ENCODE measurements at places on chromosomes 1 and 21.

- peaks cover 17% of the 10 kb centered on the region for H3K36me3 ChIP-seq
- H3K27ac ChIP-seq: no peak overlapping the region
- DNase-seq: no peak
- H3K4me1 ChIP-seq: no peaks in the 10 kb centered on the region
These were observed 7.1 kb upstream of the GNPAT start for GRCh38 chr1:231233735-231234417.

DNA sequence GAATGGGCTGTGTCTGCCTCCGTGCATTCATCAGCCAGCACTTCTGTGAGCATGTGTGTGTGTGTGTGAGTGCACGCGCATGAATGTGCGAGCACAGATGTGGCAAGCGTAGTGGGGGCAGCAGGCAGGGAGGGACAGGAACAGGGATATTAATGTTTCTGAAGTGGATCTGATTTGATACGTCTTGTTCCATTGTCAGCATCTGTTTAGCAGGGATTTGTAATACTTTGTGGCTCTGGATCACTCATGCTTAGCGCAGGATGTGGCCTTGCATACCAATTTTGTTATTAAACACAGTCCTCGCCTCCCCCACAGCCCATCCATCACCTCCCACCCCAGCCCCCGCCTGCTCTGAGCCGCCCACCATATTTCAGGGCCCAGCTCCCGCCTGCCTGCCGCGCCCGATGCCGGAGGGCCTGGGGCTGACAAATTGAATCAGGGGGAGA is 52.4 kb downstream of the TMEM53 start:
- H3K27me3 ChIP-seq: no peaks in the 10 kb centered on the region
- H3K36me3 ChIP-seq: no peaks in the 10 kb centered on the region
- no peak overlapping the region for H3K4me3 ChIP-seq
- H3K4me1 ChIP-seq: peaks cover 7% of the 10 kb centered on the region
- no peak overlapping the region for H3K27ac ChIP-seq
- DNase-seq: no peak

- H3K4me3 ChIP-seq: no peak overlapping the region
- no peaks in the 10 kb centered on the region for H3K36me3 ChIP-seq
- no peaks in the 10 kb centered on the region for H3K27me3 ChIP-seq
- no peaks in the 10 kb centered on the region for H3K4me1 ChIP-seq
These were observed 38.2 kb downstream of the TP73 start for GRCh38 chr1:3690282-3691065.

DNA sequence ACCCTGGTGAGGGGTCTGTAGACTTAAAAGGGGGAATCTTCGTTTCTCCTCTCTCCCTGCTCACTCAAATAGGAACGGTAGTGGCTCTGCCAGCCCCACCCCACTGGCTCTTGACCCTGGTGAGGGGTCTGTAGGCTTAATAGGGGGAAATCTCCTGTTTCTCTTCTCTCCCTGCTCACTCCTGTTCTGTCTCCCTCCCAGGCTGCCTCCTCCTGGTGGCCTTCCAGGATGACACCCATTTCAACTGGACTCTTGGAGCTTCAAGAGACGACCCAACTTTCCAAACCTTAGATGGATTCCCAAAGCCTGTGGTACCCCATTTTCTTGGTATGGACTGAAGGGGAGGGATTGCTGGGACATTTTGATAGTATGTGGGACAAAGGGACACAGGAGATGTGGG is 1.4 kb upstream of the EPHB2 start:
- no peak overlapping the region for H3K4me3 ChIP-seq
- H3K27ac ChIP-seq: no peak overlapping the region
- H3K36me3 ChIP-seq: no peaks in the 10 kb centered on the region
- peaks cover 27% of the 10 kb centered on the region for H3K4me1 ChIP-seq

- H3K27me3 ChIP-seq: no peaks in the 10 kb centered on the region
- H3K4me3 ChIP-seq: no peak overlapping the region
- no peak for DNase-seq
- H3K27ac ChIP-seq: no peak overlapping the region
- no peaks in the 10 kb centered on the region for H3K36me3 ChIP-seq
These were observed 4.8 kb upstream of the SRP9 start for GRCh38 chr1:225772848-225773247.

GRCh38 chr1:201054091-201054543 is 30.6 kb upstream of the KIF21B start:
- H3K27ac ChIP-seq: no peak overlapping the region
- peaks cover 3% of the 10 kb centered on the region for H3K4me1 ChIP-seq
- H3K27me3 ChIP-seq: no peaks in the 10 kb centered on the region
- H3K4me3 ChIP-seq: no peak overlapping the region

GRCh38 chr1:22729912-22730311 is 19.3 kb downstream of the EPHB2 start:
- no peaks in the 10 kb centered on the region for H3K4me1 ChIP-seq
- no peak for DNase-seq
- no peaks in the 10 kb centered on the region for H3K27me3 ChIP-seq
- H3K4me3 ChIP-seq: no peak overlapping the region
- no peaks in the 10 kb centered on the region for H3K36me3 ChIP-seq

DNA sequence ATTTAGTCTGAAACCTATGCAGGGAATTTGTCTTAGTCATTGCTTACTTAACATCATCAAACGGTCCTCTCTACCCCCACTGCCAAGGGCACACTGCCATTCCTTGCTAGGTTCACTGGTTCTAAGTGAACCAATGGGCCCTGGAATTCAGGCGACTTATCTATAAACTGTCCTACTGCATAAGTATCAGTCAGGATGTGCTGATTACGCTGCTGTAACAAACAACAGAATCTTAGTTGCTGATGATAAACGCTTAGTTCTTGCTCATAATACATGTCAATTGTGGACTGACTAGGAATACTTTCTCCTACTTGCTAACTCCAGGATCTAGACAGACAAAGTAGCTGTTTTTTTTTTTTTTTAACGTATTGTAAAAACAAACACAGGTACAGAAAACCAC is 136.1 kb downstream of the PRDM2 start:
- H3K27me3 ChIP-seq: no peaks in the 10 kb centered on the region
- H3K36me3 ChIP-seq: no peaks in the 10 kb centered on the region
- H3K4me3 ChIP-seq: no peak overlapping the region
- H3K4me1 ChIP-seq: no peaks in the 10 kb centered on the region

GRCh38 chr1:212021563-212021962 is 13.8 kb downstream of the INTS7 start:
- H3K27me3 ChIP-seq: no peaks in the 10 kb centered on the region
- no peaks in the 10 kb centered on the region for H3K4me1 ChIP-seq
- H3K27ac ChIP-seq: no peak overlapping the region
- DNase-seq: no peak

DNA sequence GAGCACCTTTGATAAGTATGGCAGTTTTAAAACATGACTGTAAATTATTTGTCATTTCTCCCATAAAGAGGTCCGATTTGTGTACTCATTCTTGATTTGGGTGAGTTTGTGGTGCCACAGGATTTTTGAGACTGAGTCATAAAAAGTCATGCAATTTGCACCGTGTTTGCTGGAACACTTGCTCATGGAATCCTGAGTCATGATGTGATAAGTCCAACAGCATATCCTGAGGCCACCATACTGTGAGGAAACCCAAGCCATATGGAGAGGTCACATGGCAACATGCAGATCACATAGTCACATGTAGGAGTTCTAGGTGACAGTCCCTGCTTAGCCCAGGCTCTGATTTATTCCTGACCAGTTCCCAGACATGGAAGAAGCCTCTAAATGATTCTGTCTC is 40.8 kb upstream of the PRRX1 start:
- DNase-seq: no peak
- H3K27ac ChIP-seq: no peak overlapping the region
- no peaks in the 10 kb centered on the region for H3K27me3 ChIP-seq
- H3K4me3 ChIP-seq: no peak overlapping the region
- peaks cover 21% of the 10 kb centered on the region for H3K4me1 ChIP-seq

- H3K27me3 ChIP-seq: no peaks in the 10 kb centered on the region
- DNase-seq: no peak
- no peak overlapping the region for H3K4me3 ChIP-seq
- H3K36me3 ChIP-seq: peaks cover 16% of the 10 kb centered on the region
- no peaks in the 10 kb centered on the region for H3K4me1 ChIP-seq
These were observed 7.6 kb downstream of the RPL5 start for GRCh38 chr1:92839442-92839841.

DNA sequence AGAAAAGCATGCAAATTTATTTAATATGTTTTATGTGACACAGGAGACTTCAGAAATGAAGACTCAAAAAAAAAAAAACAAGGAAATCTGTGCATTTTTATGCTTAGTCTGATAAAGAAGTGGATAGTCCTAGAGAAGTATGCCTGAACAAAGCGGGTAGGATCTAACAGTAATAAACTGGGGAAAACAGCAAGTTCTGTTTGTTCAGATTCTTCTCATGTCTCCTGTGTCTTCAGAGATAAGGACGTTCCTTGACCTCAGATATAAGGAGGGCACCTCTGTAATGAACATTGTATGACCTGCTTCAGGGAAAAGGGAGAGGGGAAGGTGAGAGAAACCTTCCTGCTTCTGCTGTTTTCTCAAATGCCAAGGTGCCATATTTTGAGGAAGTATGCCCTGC is 67.7 kb upstream of the TNFSF18 start:
- H3K4me3 ChIP-seq: no peak overlapping the region
- H3K27ac ChIP-seq: no peak overlapping the region
- peaks cover 10% of the 10 kb centered on the region for H3K4me1 ChIP-seq

DNA sequence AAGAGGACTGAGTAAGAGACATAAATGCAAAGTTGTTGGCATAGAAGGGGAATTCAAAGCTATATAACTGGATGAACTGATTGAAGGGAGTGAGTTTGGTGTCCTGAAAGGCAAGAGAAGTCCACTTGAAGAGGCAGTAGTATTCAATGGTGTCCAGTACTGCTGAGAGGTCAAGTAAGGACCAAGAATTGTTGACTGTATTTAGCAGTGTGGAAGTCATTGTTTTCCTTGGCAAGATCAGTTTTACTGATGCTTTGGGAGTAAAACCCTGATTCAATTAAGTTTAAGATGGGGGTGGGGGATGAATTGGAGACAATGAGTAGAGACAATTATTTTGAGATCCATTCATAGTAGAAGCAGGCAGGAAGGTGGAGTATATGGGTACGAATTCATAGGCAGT is 5.8 kb upstream of the LRRC8D start:
- H3K36me3 ChIP-seq: no peaks in the 10 kb centered on the region
- DNase-seq: no peak
- peaks cover 4% of the 10 kb centered on the region for H3K4me1 ChIP-seq
- no peak overlapping the region for H3K4me3 ChIP-seq
- no peak overlapping the region for H3K27ac ChIP-seq

DNA sequence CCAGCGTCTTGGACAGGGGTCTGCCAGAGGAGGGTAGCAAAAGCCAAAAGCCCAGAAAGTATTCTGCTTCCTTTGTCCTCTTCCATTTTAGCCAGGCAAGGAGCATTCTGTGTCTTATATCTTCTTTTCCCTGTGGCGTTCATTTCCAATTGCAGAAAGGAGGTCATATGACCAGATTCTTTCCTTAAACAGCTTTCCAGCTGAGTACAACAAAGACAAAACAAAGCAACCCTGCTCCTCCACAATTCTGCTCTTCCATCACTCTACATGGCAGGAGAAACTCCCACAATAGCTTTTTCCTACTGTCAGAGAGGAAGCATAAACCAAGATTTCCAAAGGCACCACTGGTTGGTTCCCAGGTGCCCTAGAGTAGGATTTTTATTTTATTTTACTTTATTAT is 19.7 kb downstream of the ENSA start:
- H3K27ac ChIP-seq: peak overlapping the region; percentile 86
- H3K4me3 ChIP-seq: no peak overlapping the region
- H3K27me3 ChIP-seq: no peaks in the 10 kb centered on the region
- H3K4me1 ChIP-seq: peaks cover 50% of the 10 kb centered on the region

GRCh38 chr1:185534801-185535200 is 199.4 kb upstream of the HMCN1 start:
- H3K4me3 ChIP-seq: peak overlapping the region; percentile 31
- H3K27ac ChIP-seq: peak overlapping the region; percentile 15
- no peaks in the 10 kb centered on the region for H3K36me3 ChIP-seq
- no peaks in the 10 kb centered on the region for H3K27me3 ChIP-seq
- DNase-seq: no peak
- peaks cover 13% of the 10 kb centered on the region for H3K4me1 ChIP-seq

GRCh38 chr1:207890136-207890738 is 20.7 kb downstream of the CD34 start:
- no peaks in the 10 kb centered on the region for H3K36me3 ChIP-seq
- no peaks in the 10 kb centered on the region for H3K27me3 ChIP-seq
- no peak for DNase-seq
- H3K4me1 ChIP-seq: peaks cover 43% of the 10 kb centered on the region
- peak overlapping the region; percentile 86 for H3K27ac ChIP-seq
- peak overlapping the region; percentile 49 for H3K4me3 ChIP-seq

DNA sequence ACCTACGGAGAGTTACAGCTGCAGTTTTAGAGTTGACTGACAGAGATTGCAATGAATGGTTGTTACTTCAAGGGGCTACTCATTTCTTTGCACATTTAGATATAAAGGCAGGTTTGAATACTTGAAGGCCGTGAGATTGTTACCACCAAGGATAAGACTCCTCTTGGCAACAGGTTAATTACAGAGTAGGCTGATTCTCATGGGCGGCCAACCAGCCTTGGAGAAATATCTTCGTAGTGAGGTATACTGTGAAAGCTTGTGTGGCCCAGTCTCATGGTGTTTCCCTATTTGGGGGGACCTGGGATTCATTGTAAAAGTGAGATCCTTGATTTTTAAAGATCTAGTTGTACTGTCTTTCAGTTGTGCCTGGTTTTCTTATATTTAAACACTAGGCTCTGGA is 103.2 kb upstream of the OLFM3 start:
- H3K36me3 ChIP-seq: no peaks in the 10 kb centered on the region
- H3K27me3 ChIP-seq: no peaks in the 10 kb centered on the region
- no peaks in the 10 kb centered on the region for H3K4me1 ChIP-seq
- H3K27ac ChIP-seq: no peak overlapping the region
- no peak overlapping the region for H3K4me3 ChIP-seq

- H3K27ac ChIP-seq: peak overlapping the region; percentile 97
- H3K27me3 ChIP-seq: no peaks in the 10 kb centered on the region
- H3K4me1 ChIP-seq: peaks cover 25% of the 10 kb centered on the region
- H3K36me3 ChIP-seq: peaks cover 19% of the 10 kb centered on the region
- DNase-seq: peak; percentile 71
These were observed 8.0 kb downstream of the PHLDA3 start for GRCh38 chr1:201460814-201461644.

- no peak overlapping the region for H3K27ac ChIP-seq
- no peaks in the 10 kb centered on the region for H3K4me1 ChIP-seq
- H3K27me3 ChIP-seq: no peaks in the 10 kb centered on the region
- no peaks in the 10 kb centered on the region for H3K36me3 ChIP-seq
- no peak overlapping the region for H3K4me3 ChIP-seq
- no peak for DNase-seq
These were observed 17.9 kb upstream of the OR2B11 start for GRCh38 chr1:247475793-247476192.

- no peak overlapping the region for H3K27ac ChIP-seq
- no peaks in the 10 kb centered on the region for H3K4me1 ChIP-seq
- no peaks in the 10 kb centered on the region for H3K27me3 ChIP-seq
- H3K36me3 ChIP-seq: no peaks in the 10 kb centered on the region
- H3K4me3 ChIP-seq: no peak overlapping the region
- DNase-seq: no peak
These were observed 222.2 kb downstream of the C1orf94 start for GRCh38 chr1:34398916-34399275.

GRCh38 chr1:19815801-19816736 is 986 bp upstream of the RNF186 start:
- no peaks in the 10 kb centered on the region for H3K36me3 ChIP-seq
- no peak overlapping the region for H3K4me3 ChIP-seq
- no peak overlapping the region for H3K27ac ChIP-seq
- no peaks in the 10 kb centered on the region for H3K27me3 ChIP-seq
- DNase-seq: no peak

All from thoracic aorta (tissue), 2 donors.